ENCODE measurements at places on chromosomes 2 and 18.

GRCh38 chr2:160278101-160278878 is 78.2 kb upstream of the ITGB6 start:
- no peak for DNase-seq

DNA sequence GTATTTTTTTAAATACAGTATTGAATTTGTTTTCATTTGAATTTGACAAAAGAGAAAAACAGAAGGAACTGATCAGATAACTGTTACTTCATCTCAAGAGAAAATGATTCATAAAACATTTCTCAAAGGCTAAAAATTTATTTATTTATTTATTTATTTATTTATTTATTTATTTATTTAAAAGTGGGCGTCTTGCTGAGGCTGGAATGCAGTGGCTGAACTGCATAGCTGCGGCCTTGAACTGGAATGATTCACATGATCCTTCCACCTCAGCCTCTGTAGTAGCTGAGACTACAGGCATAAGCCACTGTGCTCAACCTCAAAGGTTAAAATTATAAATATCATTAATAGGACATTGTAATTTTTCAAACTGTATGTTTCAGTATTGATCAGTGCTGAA is 4.5 kb upstream of the PUM2 start:
- no peak for DNase-seq

GRCh38 chr2:16507655-16508489 is 157.8 kb downstream of the CYRIA start:
- DNase-seq = peak; percentile 10

GRCh38 chr2:33214857-33215256 is 261.6 kb upstream of the RASGRP3 start:
- DNase-seq = no peak

- no peak for DNase-seq
These were observed 53.8 kb downstream of the EFEMP1 start for GRCh38 chr2:55869637-55870325.

DNA sequence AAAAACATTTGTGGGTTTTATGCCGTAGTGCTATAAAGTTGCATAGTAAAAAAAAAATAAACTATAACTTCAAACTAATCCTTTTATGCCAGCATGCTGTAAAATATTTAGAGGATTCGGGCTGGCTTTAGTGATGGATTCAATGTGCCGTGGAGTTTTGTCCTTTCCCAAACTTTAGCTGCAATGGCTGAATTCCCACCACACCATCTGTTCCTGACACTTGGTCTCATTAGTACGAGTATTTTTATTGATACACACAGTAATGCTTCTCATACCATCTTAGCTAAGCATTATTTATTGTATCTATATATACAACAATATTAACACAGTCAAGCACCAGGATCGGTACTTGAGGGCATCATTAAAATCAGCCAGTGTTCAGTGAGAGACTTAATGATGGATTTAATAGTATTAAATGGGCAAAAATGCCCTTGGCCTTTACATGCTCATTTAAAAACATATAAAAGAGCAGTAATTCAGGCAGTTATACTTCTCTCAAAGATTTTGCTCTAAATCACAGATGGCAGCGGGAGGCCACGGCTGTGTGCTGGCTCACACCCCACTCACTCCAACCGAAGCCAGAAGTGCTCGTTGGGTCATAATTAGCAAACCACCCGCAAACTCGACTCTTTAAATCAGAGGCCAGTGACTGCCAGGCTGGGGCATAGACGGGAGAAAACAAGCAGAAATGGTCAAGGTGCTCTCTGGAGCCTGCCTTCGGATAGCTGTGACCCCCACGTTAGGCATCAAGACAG is 297.0 kb upstream of the REV1 start:
- no peak for DNase-seq

DNA sequence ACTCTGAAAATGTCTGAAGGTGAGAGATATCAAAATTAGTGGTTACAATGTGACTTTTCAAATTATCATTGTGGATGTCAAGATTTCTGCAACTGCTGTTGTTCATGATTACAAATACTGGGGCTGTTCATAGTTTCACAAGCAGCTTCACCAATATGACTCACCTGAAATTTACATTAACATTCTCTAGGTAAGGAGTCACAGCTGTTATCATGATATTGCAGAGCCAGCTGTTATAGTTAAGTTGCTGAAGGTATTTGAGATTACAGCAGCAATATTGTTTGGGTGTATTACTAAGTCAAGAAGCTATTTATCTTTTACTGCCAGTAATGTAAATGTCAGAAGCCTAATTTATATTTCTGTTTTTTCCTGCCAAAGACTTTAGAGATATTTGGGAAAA is 140.0 kb downstream of the MC4R start:
- no peak for DNase-seq

- DNase-seq = no peak
These were observed 507.9 kb upstream of the SYT4 start for GRCh38 chr18:43785158-43785557.

DNA sequence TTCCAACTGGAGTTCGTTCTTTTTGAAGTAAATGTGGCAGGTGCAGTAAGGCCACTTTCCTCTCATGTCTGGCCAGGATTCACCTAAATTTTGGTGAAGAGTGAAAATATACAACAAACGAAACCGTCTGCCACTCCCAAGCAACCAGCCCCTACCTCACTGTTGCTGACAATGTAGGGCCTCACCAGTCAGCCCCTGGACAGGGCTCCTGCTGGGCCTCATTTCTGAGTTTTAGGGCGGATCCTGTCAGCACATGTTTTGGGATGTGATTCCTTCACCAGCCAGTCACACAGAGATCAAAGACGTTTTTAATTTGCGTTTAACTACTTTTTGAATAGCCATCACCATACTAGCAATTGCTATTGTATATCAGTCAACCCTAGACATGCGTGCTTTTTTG is 185.0 kb downstream of the WDR7 start:
- no peak for DNase-seq

DNA sequence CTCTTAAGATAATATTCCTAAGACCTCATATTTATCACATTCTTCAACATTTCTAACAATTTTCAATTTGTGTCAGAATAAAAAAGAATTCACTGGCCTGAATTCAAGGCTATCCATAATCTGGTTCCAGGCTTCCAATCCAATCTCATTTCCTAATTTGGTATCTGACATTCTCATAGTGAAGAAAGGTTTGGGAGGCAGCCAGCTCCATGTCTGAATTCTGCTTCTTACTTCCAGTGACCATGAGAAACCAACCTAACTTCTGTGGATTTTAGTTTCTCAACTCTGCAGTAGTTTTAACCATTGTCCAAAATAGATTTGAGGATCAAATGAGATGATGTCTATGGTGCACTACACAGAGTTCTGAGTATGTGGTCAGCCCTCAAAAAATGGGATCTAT is 439.1 kb upstream of the GCFC2 start:
- DNase-seq = no peak

DNA sequence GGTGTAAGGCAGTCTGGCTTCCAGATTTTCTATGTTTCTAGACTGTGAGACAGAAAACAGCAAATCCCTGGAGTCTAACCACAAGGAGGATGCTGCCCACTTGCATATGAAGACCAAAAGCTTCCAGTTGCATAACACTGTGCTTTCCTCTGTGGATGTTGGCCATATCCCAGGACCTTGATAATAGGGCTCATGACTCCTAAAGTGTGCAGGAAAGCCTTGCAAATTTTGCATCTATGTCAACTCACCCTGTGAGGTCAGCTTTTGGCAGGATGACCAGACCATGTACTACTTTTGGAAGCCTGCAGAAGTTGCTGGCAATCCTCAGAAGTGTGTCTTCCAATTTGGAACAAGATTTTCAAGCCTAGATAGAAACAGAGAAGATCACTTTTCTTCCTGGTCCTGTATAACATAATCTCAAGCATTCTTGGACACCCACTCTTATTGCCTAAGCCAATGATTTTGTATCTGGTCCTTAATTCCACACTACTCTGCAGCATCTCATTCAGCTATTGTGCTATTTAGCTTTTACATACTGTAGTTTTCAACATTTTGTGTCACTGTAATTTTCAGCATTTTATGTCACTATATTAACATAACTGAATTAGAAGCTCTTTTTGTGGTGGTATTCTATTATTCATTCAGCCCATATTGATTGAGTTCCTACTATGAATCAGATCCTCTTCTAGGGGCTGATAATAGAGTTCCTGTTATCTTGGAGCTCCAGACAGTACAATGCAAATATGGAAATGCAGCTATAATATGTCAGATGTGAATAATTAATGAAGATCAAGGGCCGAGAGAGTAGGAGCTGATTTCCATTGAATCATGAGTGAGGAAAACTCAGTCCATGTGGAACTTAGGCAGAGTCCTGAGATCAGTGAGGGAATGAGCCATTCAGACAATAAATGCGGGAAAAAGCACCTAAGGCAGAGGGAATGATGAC is 85.3 kb upstream of the RAB27B start:
- no peak for DNase-seq

DNA sequence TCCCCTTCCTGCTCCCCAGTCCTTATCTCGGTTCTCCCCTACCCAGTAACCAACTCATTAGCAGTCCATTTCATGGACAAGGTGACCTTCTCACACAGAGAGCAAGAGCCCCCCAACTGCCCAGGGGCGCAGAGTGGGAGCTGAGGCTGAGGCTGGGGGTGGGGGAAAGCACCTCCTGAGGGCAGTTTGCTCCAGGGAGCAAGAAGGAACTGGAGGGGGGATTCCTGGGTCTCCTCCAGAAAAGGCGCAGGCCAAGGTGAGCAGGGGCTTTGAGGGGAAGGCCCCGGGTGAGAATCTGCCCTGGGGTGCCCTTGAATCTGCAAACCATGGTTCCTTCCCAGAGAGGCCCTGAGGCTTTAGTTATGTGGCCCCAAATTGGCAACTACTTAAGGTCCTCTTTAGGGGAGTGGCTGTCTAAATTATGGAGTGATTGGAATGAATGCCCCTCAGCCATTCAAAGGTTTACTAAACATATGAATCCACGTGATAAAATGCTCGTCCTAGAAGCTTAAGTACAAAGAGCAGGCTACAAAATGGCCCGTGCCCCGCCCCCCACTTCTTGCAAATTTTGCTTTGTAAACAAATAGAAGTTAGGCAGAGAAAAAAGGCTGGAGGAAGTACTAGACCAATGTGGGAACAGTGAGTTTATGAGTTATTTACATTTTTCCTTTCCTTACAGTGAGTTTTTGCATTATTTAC is 123.5 kb upstream of the HS6ST1 start:
- DNase-seq = no peak

DNA sequence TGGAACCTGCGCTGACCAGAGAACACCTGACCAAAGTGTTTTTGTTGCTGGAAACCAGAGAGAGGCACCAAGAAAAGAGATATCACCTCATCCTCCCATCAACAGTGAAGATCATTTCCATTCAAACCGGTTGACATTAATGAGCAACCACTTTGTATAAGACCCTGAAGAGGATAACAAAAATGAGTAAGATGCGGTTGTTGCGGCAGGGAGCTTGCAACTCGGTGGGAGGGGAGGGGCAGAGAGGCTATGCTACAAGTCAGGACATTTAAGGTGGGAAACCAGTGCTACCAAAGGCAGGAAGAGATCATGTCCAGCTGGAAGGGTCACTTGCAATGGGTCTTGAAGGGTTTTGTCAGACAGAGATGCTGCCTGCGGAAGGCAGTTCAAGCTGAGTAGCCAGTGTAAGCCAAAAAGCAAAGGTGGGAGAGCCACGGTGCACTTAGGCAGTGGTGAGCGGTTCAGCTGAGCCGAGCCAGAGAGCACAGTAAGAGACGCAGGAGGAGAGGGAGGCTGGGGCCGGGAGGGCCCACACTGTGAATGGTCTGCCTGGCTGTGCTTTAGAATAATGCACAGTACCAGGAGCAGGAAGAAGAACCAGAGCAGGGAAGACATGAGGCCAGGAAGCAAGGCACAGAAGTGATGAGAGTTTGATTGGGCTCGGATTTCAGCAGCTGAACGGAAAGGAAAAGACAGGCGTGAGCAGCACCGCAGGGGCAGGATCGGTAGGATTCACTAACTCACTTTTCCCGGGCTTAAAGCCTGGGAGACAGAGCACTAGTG is 24.4 kb upstream of the DTNB start:
- DNase-seq = no peak

- DNase-seq = no peak
These were observed 463 bp downstream of the HS1BP3 start for GRCh38 chr2:20650393-20650876.
